SK-MEL-5 (cell line): ENCODE measurements at places on chromosomes 3 and 15. TPM values are rescaled to one million over a fixed set of nuclear protein-coding genes. Genes with fewer than 3 reads are reported as not detected.

Gene SPTSSB
- total RNA-seq, result not detected in 2 replicates

GRCh38 chr3:125462722-125463299 lies 57.2 kb downstream of the SNX4 start:
- DNase-seq, result no peak

Gene MFSD1
- 58.3 and 62.4 TPM in 2 replicates for total RNA-seq

DNA sequence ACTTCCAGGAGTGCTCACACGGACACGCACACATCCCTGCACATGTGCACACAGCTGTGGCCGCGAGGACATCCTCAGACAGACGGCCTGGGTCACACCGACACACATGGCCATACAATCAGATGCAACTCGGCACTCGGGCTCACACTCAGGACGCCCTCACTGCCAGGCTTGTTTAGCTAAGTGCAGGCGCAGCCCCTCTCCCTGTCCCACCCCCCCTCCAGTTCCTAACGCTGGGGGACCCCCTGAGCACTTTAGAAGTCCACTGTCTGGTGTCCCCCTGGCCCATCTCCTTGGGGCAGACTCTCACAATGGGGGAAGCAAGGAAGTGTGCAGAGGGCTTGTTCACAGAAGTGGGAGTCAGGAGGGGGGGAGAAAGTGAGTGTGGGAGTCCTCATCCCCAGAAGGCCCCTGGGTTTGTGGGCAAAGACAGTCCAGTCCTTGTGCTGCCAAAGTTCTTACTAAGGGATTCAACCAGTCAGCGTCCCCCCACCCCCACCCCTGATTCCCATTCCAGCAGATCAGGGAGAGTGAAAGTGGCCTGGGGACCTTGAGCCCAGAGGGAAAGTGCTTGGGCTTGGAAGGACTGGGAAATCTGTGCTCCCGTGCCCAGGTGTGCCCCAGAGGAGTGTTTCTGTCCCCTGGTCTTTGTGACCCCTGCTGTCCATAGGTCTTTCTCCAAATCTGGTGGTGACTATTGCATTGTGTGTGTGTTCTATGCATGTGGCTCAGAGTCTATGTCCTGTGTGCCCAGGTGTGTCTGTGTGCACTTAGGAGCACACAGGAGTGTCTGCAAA lies 767 bp upstream of the GATA2 start:
- no peak for DNase-seq

DNA sequence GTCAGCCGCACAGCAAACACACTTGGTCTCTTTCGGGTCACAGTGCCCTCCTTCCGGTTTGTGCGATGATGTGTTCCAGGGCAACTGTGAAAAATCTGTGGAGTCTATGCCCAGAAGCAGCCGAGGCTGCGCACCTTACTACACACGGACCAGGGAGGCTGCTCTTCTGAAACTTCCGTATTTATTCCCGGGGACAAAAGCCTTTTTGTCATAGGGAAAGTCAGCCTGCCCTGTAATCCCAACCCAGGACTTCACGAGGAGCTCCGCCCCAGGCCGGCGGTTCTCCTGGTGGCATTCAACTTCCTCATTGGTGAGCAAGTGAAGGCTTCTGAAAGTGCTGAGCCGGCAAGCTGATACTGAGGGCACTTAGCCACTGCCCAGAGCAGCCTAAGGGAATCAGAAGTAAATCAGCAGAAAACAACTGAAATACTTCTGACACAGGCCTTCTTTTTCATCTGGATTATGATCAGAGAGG lies 126.5 kb downstream of the FMN1 start:
- DNase-seq, result peak; percentile 91

Gene OIP5
- 9.2 and 12.8 TPM in 2 replicates for total RNA-seq

Gene SUSD5
- total RNA-seq, result 2.2 and 3.0 TPM in 2 replicates

Gene HTR3C
- total RNA-seq, result not detected in 2 replicates

Gene TLR9
- total RNA-seq, result not detected in 2 replicates

- DNase-seq, result no peak
These were observed 29.0 kb downstream of the CPOX start for GRCh38 chr3:98564282-98565005.

- DNase-seq, result no peak
These were observed 235.9 kb downstream of the LPP start for GRCh38 chr3:188389711-188390342.

DNA sequence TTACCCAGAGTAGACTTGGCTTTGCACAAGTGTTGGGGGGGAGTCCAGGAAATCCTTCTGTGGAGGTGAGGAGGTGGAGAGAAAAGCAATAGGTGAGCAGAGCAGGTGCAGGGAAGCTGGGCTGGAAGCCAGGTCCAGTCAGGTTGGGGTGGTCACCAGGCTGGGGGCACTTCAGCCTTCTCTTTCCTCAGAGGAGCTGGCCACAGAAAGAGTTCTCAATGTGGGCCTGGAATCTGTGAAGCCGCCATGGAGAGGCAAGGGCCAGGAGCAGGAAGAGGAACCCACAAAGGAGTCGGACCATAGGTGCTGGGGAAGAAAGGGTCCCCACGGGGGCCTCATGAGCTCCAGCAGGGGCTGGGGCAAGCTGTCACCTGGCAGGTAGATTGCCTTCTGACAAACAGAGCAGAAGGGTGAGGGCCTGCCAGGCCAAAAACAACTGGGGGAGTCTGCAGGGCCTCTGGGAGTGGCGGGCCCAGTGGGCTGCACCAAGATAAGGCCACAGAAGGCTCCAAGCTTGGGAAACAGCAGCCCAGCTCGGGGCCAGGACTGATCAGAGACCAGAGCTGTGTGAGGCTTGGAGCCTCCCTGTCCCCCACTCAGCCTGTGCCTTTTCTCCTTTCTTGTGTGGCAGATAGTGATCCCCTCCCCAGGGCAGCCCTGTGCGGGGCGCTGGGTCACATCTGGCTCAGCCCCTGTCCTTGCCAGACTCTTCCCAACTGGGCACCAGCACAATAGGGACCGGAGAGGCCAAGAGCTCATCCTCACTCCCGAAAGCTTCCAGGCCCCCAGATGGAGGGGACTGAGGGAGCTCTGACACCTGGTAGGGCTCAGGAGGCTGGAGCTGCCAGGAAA lies 53.0 kb upstream of the FGD5 start:
- DNase-seq, result no peak

GRCh38 chr3:100274361-100274760 lies 13.6 kb downstream of the TBC1D23 start:
- DNase-seq, result no peak

Gene ENTPD3
- total RNA-seq, result not detected in 2 replicates

DNA sequence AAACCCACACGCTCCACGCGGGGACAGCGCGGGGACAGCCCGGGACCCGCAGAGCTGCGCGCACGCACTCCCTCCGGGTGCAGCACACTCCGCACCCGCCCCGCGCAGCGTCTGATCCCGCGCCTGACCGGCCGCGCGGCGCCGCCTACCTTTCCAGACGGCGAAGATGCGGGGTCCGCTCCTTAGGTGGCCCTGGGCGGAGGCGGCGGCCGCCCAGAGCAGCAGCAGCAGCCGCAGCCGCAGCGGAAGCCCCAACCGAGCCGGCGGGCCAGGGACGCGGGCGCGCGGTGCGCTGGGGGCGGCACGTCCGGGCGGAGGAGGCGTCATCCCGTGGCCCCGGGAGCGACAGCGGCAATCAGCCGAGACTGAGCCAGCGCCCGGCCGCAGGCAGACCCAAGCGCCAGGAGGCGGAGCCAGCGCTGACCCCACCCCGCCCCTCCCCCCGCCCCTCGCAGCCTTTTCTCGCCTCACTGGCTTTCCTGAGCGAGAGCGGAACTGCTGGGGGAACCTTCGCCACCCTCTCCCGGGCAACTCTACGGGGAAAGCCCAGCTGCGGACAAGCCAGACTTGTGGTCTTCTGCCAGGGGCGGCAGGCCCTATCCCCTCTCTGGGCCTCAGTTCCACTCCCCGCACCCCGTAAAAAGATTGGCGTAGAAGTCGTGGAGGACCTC lies at the start of gene SEMA7A:
Gene SEMA7A (minus strand): TSS at position 367 of the 671 bp plus-strand sequence. CDS start 40 bp downstream, at position 327.
- DNase-seq, result peak; percentile 76

DNA sequence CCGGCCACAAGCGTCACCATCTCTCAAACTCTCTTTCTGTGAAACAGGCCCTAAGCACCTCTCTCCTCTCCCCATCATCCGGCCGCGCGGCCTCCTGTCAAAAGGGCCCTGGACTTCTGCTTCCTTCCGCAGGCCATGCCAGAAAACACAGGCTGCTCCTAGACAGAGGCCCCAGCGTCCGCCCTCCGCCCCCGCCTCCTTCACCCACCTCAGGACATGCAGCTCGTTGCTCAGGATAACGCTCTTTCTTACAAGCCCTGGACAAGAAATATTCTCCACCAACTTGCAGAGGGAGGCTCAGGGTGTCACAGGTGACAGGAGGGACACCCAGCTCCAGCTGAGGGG lies 212.0 kb downstream of the XXYLT1 start:
- no peak for DNase-seq

GRCh38 chr3:4425707-4426106 lies 41.4 kb downstream of the SUMF1 start:
- peak; percentile 18 for DNase-seq

Gene KLHL25
- 1.5 and 2.4 TPM in 2 replicates for total RNA-seq

Gene ZMYND10
- 0.61 TPM in 1 of 2 replicates, not detected in the other for total RNA-seq

DNA sequence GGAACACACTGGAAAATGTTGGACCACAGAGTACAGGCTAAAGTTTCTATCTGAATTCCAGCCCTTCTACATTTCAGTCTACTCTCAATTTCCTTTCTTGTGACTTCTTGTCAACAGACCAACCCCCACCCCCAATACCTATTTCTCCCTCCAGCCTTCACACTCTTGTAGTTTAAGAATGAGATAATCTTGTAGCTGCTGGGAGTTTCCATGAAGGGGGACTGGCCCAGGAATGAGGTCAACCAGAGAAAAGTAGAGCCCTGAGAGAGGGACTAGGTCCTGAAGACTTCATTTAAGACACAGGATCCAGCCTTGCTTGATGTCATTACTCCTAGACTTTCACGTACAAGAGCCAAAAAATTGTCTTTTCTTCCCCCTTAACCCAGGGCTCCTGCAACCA lies 29.5 kb upstream of the FAM107A start:
- no peak for DNase-seq

Gene ISL2
- total RNA-seq, result 0.11 TPM in 1 of 2 replicates, not detected in the other

Gene GABRR3
- total RNA-seq, result not detected in 2 replicates

GRCh38 chr3:136327671-136328070 lies 77.5 kb downstream of the PCCB start:
- no peak for DNase-seq

DNA sequence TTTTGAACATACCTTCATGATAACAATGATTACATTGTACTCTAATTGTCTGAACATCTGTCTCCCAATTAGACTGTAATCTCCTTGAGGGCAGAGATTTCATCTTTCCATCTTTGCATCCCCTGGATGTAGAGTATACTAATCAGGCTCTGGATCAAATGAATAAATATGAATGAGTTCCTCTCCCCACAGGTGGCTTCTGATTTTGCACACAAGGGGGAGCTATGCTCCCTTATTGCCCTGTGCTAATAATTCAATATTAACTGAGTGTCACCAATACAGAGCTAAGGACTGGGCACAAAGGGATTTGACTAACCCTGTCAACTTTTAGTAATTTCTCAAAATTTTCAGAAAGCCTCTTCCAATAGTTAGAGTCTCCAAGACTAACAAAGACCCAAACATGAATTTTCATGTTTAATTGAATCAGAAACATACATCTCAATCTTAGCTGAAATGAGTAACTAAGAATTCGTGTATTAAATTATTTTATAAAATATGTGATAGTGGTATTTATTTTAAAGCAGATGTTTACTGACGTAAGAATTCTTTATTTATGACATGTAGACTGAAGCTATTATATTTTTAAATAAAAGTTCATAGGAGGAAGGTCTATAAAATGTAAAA lies 3.0 kb downstream of the DUOXA1 start:
- peak; percentile 62 for DNase-seq

Gene CCDC13
- total RNA-seq, result 0.48 TPM in 1 of 2 replicates, not detected in the other

DNA sequence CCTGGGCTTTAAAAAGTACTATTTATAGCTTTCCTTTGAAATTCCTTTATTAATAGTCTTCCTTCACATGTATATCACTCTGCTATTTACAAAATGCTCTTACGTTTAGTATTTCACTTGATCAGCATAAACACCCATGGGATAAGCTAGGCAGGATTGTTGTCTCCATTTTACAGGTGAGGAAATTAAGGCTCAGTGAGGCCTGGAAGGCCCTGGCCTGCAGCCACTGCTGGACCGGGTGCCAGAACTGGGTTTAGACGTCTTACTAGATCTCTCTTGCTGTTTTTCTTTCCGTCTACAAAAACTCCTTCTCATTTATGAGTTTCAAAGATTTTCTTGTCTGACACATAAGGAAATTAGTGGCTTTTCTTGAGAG lies 236.4 kb downstream of the LPP start:
- DNase-seq, result no peak

DNA sequence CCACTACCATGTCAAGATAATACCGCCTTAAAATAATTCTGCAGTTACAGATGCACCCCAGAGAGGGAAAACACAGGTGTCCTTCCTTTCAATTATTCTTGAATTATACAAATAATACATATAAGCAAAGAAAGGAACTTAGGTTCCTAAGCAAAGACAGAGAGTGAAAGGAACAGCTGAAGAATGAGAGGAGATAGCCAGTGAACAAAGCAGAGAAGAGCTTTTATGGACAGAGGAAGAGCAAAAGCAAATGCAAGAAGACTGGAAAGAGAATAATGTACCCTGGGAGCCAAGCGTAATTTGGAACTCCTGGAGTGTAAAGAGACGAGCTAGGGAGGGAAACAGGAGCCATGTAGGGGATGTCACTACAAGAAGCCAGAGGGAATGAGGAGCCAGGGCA lies 21.7 kb downstream of the GPR176 start:
- DNase-seq, result no peak

DNA sequence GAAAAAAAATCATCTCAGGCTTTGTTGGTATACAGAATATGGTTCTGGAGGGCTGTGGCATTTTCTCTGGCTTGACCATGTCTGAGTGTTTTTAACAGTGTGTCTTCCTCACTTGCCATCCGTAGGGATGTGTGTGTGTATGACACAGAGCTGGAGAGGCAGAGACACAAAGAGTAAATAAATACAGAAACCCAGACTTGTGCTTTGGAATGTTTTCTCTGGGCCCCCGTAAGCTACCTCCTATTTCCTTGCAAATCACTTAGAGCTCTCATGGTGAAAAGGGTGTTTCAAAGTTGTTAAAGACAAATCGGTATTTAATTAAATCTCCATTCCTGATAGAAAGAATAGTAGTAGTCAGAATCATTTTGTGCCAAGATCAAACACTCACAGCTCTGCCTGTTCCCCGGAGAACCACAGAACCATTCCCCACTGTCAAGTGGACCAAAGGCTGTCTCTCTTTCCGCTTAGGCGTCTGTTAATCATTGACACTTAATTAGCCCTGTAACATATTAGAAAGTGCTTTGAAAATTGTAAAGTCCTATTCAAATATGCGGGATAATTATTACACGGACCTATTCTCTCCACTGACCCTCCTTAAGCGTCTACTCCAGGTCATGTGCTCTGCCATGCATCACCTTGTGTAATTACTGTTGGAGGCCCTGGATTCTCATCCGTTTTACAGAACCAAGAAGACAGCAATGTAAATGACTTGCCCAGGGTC lies 313.6 kb upstream of the TLE3 start:
- no peak for DNase-seq

DNA sequence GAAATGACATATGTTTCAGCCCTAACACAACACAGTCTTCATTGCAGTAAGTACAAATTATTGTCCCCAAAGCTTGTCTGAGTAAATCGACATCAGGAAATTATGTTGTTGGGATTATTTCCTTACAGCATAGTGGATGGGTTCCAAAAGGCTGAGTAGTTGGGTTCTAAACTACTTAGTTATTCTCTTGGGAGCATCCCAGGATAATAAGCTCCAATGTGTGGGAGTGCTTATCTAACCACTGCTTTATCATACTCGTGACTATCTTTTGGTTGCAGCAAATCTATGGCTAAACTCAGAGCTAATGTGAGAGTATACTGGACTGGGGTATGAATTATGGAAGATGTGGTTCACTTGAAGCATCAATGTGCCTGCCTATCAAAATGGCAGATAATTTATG lies 128.5 kb downstream of the RBMS3 start:
- DNase-seq, result no peak
